A549 treated with dexamethasone at 1 μM for 4 hours (cell line): ENCODE measurements at places on chromosomes 4 and X. TPM values are rescaled to one million over a fixed set of nuclear protein-coding genes. Genes with fewer than 3 reads are reported as not detected.

The IL9R gene
- 0.08 to 0.28 TPM (median 0.16 TPM) in 5 replicates for total RNA-seq

The GCNA gene
- total RNA-seq: 1.4 to 2.4 TPM (median 1.9 TPM) in 5 replicates

The HMGN5 gene
- total RNA-seq: 2.1 to 3.2 TPM (median 2.7 TPM) in 5 replicates

The UGT2A3 gene
- 0.05 to 0.14 TPM (median 0.10 TPM) in 5 replicates for total RNA-seq

The UBE2K gene
- 69.8 to 84.2 TPM (median 75.5 TPM) in 5 replicates for total RNA-seq

The NBDY gene
- 50.6 to 66.7 TPM (median 51.5 TPM) in 5 replicates for total RNA-seq

The CDS1 gene
- total RNA-seq: 0.33 to 0.63 TPM (median 0.60 TPM) in 5 replicates

The IL2 gene
- total RNA-seq: not detected in 5 replicates

The CFP gene
- 0.30 to 0.95 TPM (median 0.34 TPM) in 5 replicates for total RNA-seq

The SPANXA1 gene
- total RNA-seq: 0.14 to 0.25 TPM (median 0.17 TPM) in 3 of 5 replicates, not detected in the others

The USO1 gene
- 21.8 to 27.7 TPM (median 26.1 TPM) in 5 replicates for total RNA-seq

The SPIN2A gene
- 0.09 to 0.16 TPM (median 0.11 TPM) in 4 of 5 replicates, not detected in the other for total RNA-seq

The APBB2 gene
- 7.7 to 14.3 TPM (median 11.8 TPM) in 5 replicates for total RNA-seq

The CD99L2 gene
- 49.7 to 61.1 TPM (median 56.9 TPM) in 5 replicates for total RNA-seq

The LRAT gene
- total RNA-seq: 0.07 to 0.11 TPM (median 0.08 TPM) in 3 of 5 replicates, not detected in the others

The SORCS2 gene
- 3.8 to 5.8 TPM (median 5.0 TPM) in 5 replicates for total RNA-seq

The RIPPLY1 gene
- 0.11 TPM in 2 of 5 replicates, not detected in the others for total RNA-seq

The ZXDA gene
- total RNA-seq: 1.2 to 2.2 TPM (median 1.7 TPM) in 5 replicates

The CNKSR2 gene
- 2.0 to 2.9 TPM (median 2.7 TPM) in 5 replicates for total RNA-seq

The BST1 gene
- 14.6 to 22.0 TPM (median 15.8 TPM) in 5 replicates for total RNA-seq

The SHROOM2 gene
- 0.81 to 1.1 TPM (median 0.99 TPM) in 5 replicates for total RNA-seq
